K562 (cell line): ENCODE measurements at places on chromosomes 13 and 19. TPM values are rescaled to one million over a fixed set of nuclear protein-coding genes. Genes with fewer than 3 reads are reported as not detected.

DNA sequence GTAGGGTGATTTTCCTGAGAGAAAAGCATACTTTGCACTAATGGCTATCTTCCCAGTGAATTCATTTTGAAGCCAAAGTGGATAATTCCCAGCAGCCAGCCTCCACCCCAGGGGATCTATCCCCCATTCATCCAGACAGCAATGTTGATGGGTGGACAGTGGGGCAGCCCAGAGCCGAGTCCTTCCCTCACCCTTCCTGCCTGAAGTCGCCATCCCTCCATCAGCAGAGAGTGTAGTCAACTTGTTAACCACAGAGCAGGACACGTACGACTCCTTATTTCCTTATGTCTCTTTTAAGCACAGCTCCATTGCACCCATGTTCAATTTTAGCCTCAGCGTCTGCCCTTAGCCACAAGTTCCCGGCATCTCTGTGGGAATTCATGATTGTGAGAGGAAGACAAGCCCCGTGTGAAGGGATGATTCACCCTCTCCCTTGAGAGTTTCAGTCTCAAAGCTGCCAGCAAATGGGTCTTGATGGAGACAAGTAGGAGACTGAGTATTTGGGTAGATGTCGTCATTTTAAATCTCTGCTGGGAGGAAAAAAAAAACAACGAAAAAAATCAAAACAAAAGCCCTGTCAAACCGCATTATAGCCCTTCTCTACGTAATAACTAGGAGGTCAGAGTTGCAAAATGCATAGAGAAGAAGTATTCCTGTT lies 58.3 kb upstream of the MEDAG start:
- no peaks in the 10 kb centered on the region for H3K4me1 ChIP-seq
- no peaks in the 10 kb centered on the region for H3K36me3 ChIP-seq
- no peak overlapping the region for H3K27ac ChIP-seq
- no peak overlapping the region for H3K4me3 ChIP-seq
- H3K27me3 ChIP-seq, result no peaks in the 10 kb centered on the region

DNA sequence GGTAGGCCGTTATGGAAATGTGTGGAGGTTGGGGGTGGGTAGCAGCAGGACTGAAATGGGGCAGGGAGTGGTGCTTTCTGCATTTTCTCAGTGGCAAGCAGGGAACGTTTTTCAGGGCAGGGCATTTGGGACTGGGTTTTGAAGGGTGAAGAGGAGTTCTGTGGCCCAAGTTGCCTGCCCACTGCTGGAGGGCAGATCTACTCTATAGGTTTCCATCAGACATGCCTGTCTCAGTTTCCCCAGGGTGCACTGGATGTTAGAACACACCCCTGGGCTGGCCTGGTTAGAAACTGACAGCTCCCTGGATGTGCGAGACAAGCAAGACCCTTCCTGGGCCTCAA lies 870 bp upstream of the GRIN3B start:
- H3K27me3 ChIP-seq, result no peaks in the 10 kb centered on the region
- H3K27ac ChIP-seq, result no peak overlapping the region
- no peak for DNase-seq
- no peak overlapping the region for H3K4me3 ChIP-seq
- peaks cover 9% of the 10 kb centered on the region for H3K4me1 ChIP-seq

GRCh38 chr19:46882034-46882433 lies 21.2 kb downstream of the ARHGAP35 start:
- H3K27me3 ChIP-seq, result no peaks in the 10 kb centered on the region
- H3K4me3 ChIP-seq, result no peak overlapping the region
- no peak for DNase-seq
- no peaks in the 10 kb centered on the region; the same call in 2 of the 3 replicates for H3K36me3 ChIP-seq

- H3K27ac ChIP-seq, result no peak overlapping the region
- no peak overlapping the region for H3K4me3 ChIP-seq
- DNase-seq, result no peak
- no peaks in the 10 kb centered on the region for H3K36me3 ChIP-seq
- no peaks in the 10 kb centered on the region for H3K27me3 ChIP-seq
Measured at GRCh38 chr13:85974608-85975366, 175.6 kb upstream of the SLITRK6 start.

IGFLR1 gene
- 7.8 and 12.1 TPM in 2 replicates for total RNA-seq

SMIM24 gene
- 1.1 and 1.4 TPM in 2 replicates for total RNA-seq

RGCC gene
- total RNA-seq, result 6.1 and 7.3 TPM in 2 replicates

DNA sequence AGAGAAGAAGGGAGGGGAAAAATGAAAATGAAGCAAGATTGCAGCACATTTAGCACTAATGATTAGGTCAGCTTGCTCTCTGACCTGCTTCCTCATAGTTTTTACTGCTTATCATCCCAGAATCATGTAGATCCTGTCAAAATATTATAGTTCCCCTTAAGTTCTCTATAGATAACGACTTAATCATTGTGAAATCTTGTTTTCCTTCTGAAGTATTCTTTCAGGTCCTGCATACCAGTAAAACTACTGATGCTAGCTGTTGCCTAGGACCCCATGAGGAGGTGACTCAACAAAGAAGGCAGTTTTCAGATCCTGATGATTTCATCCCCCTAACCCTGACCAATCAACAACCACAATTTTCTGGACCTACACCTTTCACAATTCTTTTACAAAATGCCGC lies 1131.7 kb downstream of the SLITRK5 start:
- DNase-seq, result no peak
- H3K4me3 ChIP-seq, result no peak overlapping the region
- no peaks in the 10 kb centered on the region for H3K36me3 ChIP-seq
- no peaks in the 10 kb centered on the region for H3K4me1 ChIP-seq

TYROBP gene
- total RNA-seq, result 2.7 and 2.9 TPM in 2 replicates

DNA sequence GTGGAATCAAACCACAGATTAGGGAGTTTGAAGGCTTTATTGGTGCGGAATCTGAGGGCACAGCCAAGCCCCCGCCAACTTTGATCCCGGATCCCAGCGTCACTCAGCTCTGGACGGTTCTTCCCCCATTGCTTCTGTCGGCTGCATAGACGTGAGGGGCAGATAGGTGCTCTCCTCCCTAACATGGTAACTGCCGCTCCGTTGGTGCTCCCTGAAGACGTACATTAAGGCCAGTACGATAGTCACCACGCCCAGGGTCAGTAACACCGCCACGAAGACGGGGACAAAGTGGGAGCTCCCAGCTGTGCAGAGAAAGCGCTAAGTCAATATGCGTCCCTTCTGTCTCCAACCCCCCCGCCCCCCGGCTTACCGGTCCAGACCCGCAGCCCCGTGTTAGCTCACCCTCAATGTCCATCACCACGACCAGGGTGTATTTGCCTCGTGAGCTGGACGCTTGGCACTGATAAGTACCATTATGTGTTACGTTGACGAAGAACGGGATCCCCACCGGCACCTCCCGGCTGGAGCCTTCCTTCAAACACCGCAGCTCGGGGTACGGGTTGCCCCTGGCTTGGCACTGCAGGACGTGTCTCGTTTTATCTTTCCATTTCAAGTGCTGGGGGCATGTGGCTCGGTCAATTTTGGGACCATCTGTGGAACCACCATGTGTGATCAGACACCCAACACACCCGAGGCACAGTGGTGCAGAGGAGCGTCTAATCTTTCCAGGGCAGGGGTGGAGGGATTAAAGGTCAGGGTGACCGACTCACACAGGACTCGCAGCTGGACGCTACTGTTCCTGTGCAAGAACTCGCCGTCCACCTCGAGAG lies 644 bp upstream of the RAVER1 start:
- H3K27me3 ChIP-seq, result no peaks in the 10 kb centered on the region
- peaks cover 32% of the 10 kb centered on the region for H3K36me3 ChIP-seq
- no peak for DNase-seq
- peak overlapping the region; percentile 98 for H3K27ac ChIP-seq

DNA sequence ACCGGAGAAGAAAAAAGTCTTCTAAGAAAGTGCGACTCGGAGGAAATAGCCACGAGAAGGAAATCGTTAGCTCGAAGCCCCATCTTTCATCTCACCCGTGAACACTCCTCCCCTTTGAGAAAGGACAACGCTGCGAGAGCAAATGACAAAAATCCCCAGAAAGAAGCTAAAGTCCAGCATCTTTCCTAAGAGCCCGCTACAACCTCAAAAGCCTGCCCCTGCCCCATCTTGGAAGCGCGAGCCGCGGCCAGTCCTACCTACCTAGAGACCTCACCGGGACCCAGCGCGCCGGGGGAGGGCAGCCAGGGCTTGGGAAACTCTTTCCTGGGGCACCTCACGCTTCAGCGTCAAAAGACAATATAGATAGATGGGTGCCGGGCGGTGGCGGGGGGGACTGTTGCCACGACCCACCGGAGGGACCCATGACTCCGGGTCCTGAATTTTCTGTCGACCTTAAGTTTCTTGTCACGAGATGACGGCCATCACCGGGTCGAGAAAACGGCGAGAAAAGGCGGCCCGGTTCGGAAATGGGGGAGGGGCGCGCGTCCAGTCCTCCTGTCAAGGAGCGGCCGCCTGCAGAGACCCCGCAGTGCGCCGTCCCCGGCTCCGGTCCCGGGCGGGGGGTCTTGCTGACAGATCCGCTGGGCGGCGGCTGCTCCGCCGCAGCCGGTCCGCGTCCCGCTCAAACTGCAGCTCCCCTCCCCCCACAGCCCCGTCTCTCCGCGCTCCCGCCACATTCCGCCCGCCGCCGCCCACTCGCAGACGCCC lies 65.9 kb downstream of the KCNRG start:
- H3K36me3 ChIP-seq, result peaks cover 5% of the 10 kb centered on the region; the same call in 1 of the 3 replicates
- peaks cover 5% of the 10 kb centered on the region; the same call in 1 of the 2 replicates for H3K4me1 ChIP-seq
- peak overlapping the region; percentile 98 for H3K27ac ChIP-seq
- peak overlapping the region; percentile 69 for H3K4me3 ChIP-seq
- H3K27me3 ChIP-seq, result no peaks in the 10 kb centered on the region
- peak; percentile 45 for DNase-seq

DNA sequence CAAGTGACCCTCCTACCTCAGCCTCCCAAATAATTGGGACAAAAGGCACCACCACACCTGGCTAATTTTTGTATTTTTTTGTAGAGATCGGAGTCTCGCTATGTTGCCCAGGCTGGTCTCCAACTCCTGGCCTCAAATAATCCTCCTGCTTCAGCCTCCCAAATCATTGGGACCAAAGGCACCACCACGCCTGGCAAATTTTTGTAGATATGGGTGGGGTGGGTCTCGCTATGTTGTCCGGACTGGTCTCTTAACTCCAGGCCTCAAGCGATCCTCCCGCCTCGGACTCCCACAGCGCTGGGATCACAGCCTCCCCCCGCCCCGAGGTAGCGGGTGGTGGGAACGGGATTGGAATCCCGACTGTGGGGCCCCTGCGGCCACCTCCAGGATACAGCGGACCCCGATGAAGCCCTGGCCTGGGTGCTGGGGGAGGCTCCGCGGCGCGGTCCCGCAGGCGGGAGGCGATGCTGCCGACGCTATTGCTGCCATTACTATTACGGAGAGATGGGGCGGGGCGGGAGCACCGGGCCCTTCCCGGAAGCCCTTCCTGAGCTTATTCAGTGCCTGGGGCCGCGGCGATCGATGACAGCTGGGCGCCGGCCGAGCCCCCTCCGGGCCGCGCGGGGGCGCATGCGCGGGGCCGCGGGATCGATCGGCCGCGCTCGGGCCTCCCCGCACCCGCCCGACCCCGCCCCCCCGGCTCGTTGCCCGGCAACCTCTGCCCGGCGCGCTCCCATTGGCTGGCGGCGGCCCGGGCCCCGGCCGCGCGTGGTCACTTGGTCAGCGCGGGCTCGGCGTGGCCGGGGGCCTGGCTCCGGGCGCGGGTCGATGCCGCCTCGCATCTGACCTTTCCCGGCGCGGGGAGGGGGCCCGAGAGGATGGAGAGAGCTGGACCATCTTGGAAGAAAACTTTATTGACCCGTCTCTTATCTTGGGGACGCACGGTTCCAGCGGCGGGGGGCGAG lies 27.9 kb upstream of the ONECUT3 start:
- H3K27me3 ChIP-seq, result peaks cover 32% of the 10 kb centered on the region
- peak overlapping the region; percentile 45 for H3K4me3 ChIP-seq
- DNase-seq, result peak; percentile 100
- H3K36me3 ChIP-seq, result no peaks in the 10 kb centered on the region
- H3K27ac ChIP-seq, result no peak overlapping the region; the same call in 2 of the 3 replicates

DNA sequence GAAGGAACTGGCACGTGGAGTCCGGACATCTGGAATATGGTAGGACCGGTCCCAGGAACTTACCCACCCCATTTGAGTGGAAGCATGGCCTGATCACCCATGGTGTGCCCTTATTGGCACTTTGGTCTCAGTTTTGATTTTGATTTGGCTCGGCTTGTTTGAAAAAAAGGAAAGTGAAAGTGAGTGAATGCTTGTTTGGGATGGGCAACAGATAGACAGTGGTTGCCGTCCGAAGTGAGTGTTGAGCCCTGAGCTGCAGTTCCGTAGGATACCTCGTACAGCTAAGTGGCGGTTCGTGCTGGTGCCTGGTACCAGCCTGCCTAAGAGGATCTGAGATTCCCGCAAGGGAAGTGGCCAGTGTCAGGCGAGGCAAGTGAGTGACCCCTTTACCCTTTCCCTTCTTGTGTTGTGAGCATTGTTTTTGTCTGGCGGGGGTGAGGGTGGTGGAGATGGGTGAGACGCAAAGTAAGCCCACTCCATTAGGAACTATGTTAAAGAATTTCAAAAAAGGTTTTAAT lies 605.8 kb downstream of the UQCRFS1 start:
- peak overlapping the region; percentile 99 for H3K27ac ChIP-seq
- DNase-seq, result no peak
- H3K4me1 ChIP-seq, result peaks cover 39% of the 10 kb centered on the region
- peak overlapping the region; percentile 86 for H3K4me3 ChIP-seq
- H3K27me3 ChIP-seq, result no peaks in the 10 kb centered on the region

- H3K4me3 ChIP-seq, result no peak overlapping the region
- H3K4me1 ChIP-seq, result no peaks in the 10 kb centered on the region
- peaks cover 5% of the 10 kb centered on the region for H3K27me3 ChIP-seq
- no peak overlapping the region for H3K27ac ChIP-seq
- no peak for DNase-seq
- H3K36me3 ChIP-seq, result no peaks in the 10 kb centered on the region
Measured at GRCh38 chr13:30024125-30024865, 173.9 kb upstream of the UBL3 start.

GRCh38 chr13:38641164-38641948 lies 45.5 kb upstream of the FREM2 start:
- H3K27ac ChIP-seq, result no peak overlapping the region
- H3K27me3 ChIP-seq, result no peaks in the 10 kb centered on the region
- H3K4me3 ChIP-seq, result no peak overlapping the region
- DNase-seq, result peak; percentile 5

DNA sequence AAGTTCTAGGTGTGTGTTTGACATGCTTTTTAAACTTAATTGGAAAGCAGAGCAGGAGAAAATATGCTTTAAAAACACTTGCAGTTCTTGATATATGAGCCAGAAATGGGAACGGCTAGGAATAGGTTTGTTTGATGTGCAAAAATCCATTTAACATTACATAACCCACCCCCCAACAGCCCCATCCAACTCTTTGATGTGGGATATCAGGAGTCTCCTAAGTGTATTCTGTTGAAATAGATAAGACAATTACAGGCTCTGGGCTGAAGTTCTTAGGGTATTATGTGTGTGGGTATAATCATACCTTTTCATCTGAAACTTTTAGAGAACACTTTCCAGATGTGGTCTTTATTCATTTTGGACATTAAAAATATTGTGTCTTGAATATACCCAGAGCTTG lies 240.4 kb upstream of the CSNK1A1L start:
- H3K27me3 ChIP-seq, result no peaks in the 10 kb centered on the region
- no peaks in the 10 kb centered on the region for H3K36me3 ChIP-seq
- DNase-seq, result no peak
- H3K4me1 ChIP-seq, result no peaks in the 10 kb centered on the region
- no peak overlapping the region for H3K4me3 ChIP-seq
- no peak overlapping the region for H3K27ac ChIP-seq

PRMT1 gene
- total RNA-seq, result 324 and 326 TPM in 2 replicates

GRCh38 chr19:18261474-18261873 lies 12.8 kb downstream of the IQCN start:
- no peak overlapping the region for H3K4me3 ChIP-seq
- peaks cover 17% of the 10 kb centered on the region for H3K27me3 ChIP-seq
- DNase-seq, result no peak
- peaks cover 8% of the 10 kb centered on the region for H3K4me1 ChIP-seq
- no peaks in the 10 kb centered on the region for H3K36me3 ChIP-seq
